Cortex of kidney (tissue), 1 donor: ENCODE measurements at places on chromosomes 7 and 10.

DNA sequence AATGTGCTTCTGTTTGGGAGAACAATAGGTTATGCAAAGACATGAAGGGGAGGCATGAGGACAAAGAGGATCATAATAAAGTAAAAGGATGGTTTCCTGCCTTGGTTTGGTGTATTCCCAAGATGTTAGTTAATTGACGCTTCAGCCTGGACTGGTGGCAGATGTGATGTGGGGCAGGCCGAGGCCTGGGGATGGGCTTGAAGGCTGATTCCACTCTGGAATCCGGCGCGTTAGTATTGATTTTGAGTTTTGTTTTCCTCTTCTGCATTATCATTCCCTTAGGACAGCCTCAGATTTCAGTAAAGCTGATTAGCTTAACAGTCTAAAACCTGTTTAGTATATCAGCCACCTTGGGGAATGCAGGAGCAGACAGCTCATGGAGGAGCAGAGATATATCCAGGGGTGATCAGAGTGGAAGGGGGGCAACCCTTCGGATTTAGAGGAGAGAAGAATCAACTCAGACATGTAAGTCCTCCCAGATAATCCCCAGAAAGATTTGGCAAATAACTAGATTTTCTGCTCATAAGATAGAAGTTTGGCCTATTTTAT, 159.8 kb upstream of the MTPN start:
- DNase-seq = no peak

DNA sequence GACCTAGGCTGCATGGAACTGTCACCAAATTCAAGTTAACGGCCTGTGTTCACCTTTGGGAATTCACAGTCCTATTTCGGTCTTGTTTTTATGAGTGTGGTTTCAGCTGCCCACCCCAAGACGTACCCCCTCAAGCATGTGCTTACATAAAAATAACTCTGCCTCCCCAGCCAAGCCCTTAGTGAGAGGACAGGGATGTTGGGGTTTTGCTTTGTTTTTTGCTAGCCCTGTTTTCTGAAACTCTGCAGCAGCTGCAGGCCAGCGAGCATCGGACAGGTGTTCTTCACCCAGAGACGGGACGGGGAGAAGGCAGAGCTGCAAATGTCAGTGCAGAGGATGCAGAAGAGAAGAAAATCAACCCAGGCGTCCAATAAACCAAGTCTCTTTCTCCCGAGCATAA, 13.5 kb downstream of the CHST15 start:
- no peak for DNase-seq

DNA sequence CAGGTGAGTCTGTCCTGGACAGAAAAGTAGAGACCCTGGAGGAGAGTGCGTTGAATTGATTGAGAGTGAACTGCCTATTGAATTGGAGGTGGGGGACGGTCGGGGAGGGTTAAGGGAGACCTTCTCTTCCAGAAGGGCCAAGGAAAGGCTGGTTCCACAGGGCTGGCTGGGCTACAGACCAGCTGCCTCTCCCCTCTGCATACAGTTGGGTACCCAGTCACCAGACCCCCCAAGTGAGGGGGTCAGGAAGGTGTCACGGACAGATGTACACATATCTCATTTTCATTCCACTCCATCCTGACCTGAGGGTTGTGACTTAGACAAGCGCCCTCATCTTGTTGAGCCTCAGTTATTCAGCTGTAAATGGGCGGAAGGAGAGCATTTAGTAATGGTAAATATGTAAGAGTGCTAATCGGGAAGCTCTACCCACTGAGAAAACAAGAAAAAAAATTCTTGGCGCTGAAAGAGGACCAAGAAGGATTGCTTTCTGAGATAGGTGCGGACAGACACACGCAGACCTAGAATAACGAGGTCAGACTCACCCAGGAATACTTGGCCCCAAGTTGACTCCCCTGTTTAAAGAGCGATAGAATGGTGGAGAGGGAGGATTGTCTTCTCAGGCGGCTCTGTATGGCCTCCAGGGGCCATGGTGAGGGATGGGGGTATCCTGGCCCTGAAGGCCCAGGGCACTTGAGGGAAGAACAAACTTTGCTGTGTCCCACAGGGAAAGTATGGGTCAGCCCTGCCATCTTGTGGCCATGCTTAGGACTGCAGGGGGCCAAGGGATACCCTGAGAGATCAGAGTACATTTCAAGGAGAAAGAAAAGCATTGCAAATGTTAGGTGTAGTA, 7.2 kb upstream of the MBL2 start:
- DNase-seq = no peak

DNA sequence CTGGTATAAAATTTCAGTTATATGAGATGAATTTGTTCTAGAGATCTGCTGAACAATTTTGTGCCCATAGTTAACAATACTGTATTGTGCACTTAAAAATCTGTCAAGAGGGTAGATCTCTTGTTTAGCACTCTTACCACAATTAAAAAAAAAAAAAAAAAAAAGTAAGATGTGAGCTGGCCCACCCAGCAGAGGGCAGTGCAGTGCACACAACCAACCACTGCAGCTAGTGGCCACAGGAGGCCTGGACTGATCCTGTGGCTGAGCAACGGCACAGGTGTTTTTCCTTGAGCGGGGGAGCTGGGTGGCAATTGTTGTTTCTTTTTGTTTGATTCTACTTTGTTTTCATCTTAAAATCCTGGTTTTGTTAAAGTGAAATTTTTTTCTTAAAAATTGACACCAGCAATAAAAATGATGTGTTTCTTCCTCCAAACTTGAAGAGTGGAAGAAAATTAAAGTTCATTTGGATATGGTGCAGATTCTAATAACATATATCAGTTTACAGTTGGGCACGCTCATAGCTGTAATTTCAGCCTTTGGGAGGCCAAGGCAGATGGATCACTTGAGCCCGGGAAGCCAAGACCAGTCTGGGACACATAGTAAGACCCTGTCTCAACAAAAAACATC, 171.1 kb upstream of the TBX20 start:
- no peak for DNase-seq

GRCh38 chr7:22867003-22867402, 44.4 kb upstream of the TOMM7 start:
- DNase-seq = no peak

DNA sequence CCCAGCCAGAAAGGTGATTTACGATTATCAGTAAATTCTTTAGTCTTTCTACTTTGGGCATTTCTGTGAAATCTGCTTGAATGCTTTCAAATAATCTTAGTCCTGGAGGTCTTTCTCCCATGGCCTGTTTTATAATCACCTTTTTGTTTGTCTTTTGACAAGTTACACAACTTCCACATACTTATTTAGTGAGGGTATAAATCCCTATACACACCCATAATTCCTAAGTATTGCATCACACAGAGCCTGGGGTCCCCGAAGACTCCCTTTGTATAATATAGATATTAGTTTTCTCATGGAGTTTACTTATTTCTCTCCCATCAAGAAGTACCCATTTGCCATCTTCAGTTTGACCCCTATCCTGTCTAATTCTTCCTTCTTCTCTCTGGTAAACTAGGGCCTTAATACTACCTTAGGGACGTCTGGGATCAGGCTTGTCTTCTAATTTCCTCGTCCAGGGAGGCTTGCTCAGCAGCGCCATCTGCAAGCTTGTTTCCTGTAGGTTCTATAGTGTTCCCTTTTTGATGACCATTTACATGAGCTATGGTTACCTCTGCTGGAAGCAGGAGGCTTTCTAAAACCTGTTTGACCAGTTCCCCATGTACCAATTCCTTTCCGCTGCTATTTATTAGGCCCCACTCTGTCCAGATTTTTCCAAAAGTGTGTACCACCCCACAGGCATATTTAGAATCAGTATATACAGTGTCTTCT, 8.1 kb downstream of the DNAH11 start:
- no peak for DNase-seq

GRCh38 chr7:33814936-33815335, 90.4 kb upstream of the BMPER start:
- DNase-seq = no peak

- DNase-seq = no peak
Measured at GRCh38 chr10:72241691-72242252, 25.7 kb upstream of the ASCC1 start.
